ENCODE measurements at places on chromosomes 12 and 14.

GRCh38 chr12:60265741-60266140, 669.9 kb downstream of the SLC16A7 start:
- no peak for DNase-seq

- DNase-seq: no peak
Observed at GRCh38 chr12:83793616-83794015, 1106.9 kb downstream of the TMTC2 start.

DNA sequence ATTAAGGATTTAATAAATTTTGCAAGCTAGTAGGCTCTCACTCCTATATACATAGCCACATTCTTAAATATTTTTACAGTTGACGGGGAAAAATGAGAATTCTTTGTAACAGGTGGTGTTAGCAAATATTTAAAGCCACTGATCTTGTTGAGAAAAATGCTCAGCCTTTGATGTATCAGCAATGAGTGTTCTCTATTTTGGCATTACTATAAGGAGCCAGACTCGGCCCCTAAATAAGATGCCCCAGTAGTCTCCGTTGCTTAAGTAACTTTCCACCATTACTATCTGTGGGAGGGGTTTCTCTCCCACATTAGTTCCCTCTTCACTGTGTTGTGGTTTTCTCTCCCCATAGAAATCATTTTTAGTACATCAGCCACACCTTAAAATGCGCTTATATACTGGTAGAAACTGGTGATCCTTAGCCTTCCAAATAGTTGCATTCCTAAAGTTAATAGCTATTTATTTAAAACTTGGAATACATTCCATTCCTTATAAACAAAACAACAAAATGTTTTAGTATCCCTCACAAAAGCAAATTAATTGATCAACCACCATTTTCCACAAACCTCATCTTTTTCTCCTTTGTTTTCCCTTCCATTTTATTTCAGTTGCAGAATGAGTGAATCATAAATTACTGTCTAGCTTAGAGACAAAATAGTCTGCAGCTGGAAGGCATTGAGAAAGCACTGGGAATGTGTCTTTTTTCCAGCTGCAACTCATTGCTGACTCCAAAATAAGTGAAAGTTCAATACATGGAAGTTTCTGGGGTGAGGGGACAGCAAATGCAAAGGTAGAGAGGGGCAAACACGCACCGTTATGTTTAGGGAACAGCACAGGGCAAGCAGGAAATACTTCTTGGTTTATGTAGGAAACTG, 84.7 kb upstream of the FERMT2 start:
- no peak for DNase-seq

DNA sequence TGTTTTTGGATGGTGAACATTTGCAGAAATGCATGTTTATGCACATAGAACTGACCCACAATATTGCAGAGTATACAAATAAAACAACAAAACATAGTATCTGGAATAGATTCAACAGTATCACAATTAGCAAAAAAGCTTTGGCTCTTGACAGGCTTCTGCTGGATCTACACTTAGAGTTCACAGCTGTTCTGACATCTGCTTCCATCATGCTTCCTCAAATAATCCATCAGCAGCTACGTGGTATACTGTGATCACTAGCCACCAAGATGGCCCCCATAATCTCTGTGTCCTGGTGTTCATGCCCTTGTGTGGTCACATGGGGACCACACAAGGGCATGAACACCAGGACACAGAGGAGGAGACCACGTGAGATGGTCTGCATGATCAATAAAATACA, 166.6 kb upstream of the CCDC198 start:
- no peak for DNase-seq

- DNase-seq: no peak
Observed at GRCh38 chr12:64825143-64826021, 935 bp downstream of the TBC1D30 start.

DNA sequence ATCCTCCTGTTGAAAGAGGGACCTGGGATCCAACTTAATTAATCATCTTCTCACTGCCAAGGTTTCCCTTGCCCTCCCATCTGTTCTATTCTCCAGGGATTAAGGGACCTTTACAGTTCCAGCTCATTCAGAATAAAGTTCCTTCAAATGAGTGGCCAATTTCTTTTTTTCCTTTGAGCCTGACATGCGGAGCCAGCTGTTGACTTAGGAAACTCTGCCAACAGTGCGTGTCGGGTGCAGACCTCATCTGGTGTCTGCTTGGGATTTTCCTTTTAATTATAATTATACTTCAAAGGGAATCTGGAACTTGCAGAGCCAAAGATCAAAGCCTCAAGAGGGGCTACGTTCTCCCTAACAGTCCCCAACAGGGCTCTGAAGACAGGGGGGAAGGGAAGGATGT, 64.8 kb downstream of the CCDC60 start:
- no peak for DNase-seq

DNA sequence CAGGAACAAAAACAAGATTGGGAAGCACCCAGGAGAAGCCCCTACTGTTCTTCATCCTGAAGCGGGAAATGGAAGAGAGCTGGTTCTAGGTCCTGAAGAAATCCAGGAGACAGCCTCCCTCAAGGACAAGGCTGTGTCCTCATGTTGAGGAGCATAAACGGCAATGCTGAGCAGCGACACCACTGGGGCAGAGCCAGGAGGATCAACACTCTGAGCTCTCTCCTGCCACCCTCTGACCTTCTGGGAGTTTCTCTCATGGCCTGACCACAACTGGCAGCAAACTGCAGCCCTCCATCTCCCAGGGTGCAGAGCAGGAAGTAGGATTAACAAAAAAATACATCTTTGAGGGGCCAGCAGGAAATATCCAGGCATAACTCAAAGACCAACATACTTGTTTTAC, 1292.2 kb upstream of the TMEM132C start:
- DNase-seq: no peak

GRCh38 chr14:29350496-29350895, 577.2 kb downstream of the PRKD1 start:
- DNase-seq: no peak

GRCh38 chr12:32181498-32182175, 75.0 kb downstream of the BICD1 start:
- no peak for DNase-seq

- no peak for DNase-seq
Observed at GRCh38 chr12:131420867-131421447, 289.9 kb upstream of the SFSWAP start.

GRCh38 chr12:8226355-8226754, 1.1 kb downstream of the FAM90A1 start:
- DNase-seq: no peak

GRCh38 chr14:98172243-98172778, 1099.7 kb downstream of the BCL11B start:
- no peak for DNase-seq

Measured in caudate nucleus (tissue), 63 donors.